ENCODE measurements at places on chromosomes 1 and 21.

- DNase-seq = no peak
These were observed 59.3 kb upstream of the ABCG1 start for GRCh38 chr21:42159560-42160110.

GRCh38 chr21:44572959-44573583, 458 bp upstream of the KRTAP10-4 start:
- DNase-seq = no peak

DNA sequence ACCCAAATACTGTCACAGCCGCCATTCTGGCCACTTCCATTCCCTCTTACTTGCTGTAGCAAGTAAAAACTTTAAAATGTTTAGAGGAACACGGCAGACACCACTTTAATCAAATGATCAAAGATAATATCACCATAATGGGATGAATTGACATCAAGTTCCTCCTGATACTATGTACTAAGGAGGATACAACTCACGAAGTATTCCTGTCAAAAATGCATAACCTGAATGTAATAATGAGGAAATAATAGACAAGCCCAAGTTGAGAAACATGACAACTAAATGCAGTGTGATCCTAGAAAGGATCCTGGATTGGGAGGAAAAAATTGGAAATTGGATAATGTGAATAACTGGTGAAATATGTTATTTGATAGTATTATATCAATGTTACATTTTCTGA, 3.9 kb downstream of the KDF1 start:
- no peak for DNase-seq

DNA sequence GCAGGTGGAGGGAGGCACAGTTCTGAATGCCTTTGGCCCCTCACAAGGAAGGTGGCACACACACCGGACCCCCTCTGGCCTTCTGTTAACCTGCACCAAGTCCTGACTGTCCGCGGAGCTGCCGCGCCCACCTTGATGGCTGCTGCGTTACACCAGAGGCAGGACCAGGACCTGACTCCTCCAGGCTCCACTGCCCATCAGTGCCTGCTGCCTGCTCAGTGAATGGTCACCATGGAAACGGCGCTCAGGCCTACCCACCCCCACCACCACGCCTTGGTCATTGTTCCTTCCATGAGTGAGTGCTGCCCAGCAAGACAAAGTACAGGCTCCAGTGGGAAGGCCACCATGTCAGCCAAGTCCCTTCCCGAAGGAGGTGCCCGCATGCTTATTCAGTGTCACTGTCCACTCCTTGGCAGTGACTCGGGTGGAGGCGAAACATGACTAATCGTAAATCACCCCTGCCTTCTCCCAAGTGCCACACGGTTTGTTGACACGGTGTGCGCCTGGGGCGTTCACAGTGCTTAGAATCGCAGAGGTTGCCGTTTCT, 57.3 kb downstream of the SLC37A1 start:
- no peak for DNase-seq

- peak; percentile 20 for DNase-seq
These were observed 408.0 kb downstream of the SIPA1L2 start for GRCh38 chr1:232221802-232222499.

GRCh38 chr1:235275223-235275622, 52.8 kb downstream of the ARID4B start:
- no peak for DNase-seq

DNA sequence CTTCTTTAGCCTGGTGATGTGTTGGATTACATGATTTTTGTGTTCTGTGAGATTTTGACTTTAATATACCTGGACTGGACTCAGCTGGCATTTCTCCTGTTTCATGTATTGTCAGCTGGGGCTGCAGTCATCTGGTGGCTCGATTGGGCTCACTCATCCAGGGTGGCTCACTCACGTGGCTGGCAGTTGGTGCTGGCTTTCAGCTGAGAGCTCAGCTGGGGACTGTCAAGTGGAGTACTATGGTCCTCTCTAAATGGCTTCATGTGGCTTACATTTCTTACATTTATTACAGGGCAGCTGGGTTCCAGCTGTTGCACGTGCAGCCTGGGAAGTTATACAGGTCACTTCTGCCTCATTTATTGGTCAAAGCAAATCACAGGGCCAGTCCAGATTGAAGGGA, 22.8 kb downstream of the HHAT start:
- DNase-seq = no peak

DNA sequence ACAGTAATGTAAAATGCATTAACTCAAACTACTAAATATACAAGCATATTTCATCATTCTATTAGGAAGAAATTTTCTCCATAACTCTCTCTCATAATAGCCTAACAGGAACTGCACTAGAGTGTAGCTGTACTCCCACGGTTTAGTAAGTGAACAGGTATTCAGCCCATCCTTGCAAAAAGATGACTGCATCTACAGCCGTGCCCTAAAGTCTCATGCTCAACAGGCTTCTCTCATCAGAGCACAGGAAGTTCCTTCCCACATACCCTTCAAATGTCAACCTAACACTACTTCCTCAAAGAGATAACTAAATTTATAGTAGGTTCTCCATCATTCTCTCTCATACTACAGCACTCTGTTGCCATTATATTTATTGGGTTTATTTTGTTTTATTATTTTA, 251.6 kb downstream of the AKT3 start:
- DNase-seq = peak; percentile 74

GRCh38 chr1:209675565-209676154, 448 bp downstream of the G0S2 start:
- no peak for DNase-seq

Measured in fibroblast of skin of abdomen (primary cell).